Activated CD8-positive, alpha-beta T cell treated with anti-CD3 and anti-CD28 coated beads, Interleukin-2, amount 10 ng/mL, durations not matched to agents 7 days and 5 days (primary cell): ENCODE measurements at places on chromosomes 3 and 15.

DNA sequence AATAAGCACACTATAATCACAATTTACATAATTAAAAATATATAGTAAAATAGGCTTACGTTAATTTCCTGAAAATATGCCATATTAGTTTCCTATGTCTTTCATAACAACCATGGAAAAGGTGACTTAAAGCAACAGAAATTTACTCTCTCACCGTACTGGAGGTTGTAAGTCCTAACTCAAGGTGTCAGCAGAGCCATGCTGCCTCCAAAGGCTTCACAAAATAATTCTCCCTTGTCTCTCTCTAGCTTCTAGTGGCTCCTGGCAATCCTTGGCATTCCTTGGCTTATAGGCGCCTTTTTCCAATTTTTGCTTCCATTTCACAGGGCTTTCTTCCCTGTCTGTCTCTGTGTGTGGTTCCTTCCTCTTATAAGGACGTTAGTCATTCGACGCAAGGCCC lies 7.6 kb downstream of the SI start:
- DNase-seq = no peak
- no peak overlapping the region for H3K27ac ChIP-seq
- no peaks in the 10 kb centered on the region for H3K27me3 ChIP-seq
- no peaks in the 10 kb centered on the region for H3K4me1 ChIP-seq
- no peak overlapping the region for H3K4me3 ChIP-seq

- peaks cover 44% of the 10 kb centered on the region for H3K36me3 ChIP-seq
- no peaks in the 10 kb centered on the region for H3K27me3 ChIP-seq
- H3K4me1 ChIP-seq = peaks cover 32% of the 10 kb centered on the region
These were observed 34.4 kb downstream of the POC1A start for GRCh38 chr3:52119826-52120225.

DNA sequence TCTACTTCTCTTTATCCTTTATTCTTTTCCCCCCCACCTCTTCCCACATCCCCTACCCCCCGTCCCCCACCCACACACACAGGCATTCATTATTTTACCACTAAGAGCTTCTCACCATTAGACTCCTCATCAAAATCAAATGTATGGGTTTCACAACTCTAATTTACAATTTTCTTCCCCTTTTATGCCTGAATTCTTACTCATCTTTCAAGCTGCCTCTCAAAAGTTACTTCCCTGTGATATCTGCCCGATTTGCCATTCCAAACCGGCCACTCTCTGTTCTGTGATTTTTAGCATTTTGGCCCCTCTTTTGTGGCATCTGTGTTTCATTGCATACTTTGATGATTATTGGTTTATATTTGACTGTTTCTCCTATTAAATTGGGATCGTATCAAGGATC lies 42.2 kb downstream of the SLC9A9 start:
- no peaks in the 10 kb centered on the region for H3K36me3 ChIP-seq
- no peak overlapping the region for H3K4me3 ChIP-seq
- no peaks in the 10 kb centered on the region for H3K4me1 ChIP-seq
- DNase-seq = no peak
- H3K27me3 ChIP-seq = no peaks in the 10 kb centered on the region

GRCh38 chr15:69736161-69736560 lies 283.5 kb downstream of the RPLP1 start:
- no peak overlapping the region for H3K4me3 ChIP-seq
- peaks cover 17% of the 10 kb centered on the region for H3K36me3 ChIP-seq
- no peak overlapping the region for H3K27ac ChIP-seq
- H3K27me3 ChIP-seq = peaks cover 25% of the 10 kb centered on the region
- DNase-seq = no peak

DNA sequence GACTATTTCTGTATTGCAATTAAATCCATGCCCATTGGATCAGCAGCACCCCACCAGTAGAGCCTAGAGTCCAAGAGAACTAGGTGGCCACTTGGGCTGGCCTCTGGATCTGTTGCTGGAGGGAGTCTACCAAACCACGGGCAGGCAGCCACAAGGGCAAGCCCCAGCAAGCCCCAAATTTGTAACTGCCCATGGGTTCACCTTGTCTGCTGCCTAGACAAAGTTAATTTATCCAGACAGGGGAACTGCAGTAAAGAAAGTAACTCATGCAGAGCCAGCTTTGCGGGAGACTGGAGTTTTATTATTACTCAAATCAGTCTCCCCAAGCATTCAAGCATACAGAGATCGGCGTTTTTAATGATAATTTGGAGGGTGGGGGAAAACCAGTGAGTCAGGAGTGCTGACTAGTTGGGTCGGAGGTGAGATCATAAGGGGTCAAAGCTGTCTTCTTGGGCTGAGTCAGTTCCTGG lies 74.0 kb upstream of the TERB2 start:
- H3K27me3 ChIP-seq = no peaks in the 10 kb centered on the region
- DNase-seq = no peak
- H3K4me1 ChIP-seq = peaks cover 11% of the 10 kb centered on the region
- H3K4me3 ChIP-seq = no peak overlapping the region
- peaks cover 7% of the 10 kb centered on the region for H3K36me3 ChIP-seq
- peak overlapping the region; percentile 36 for H3K27ac ChIP-seq

DNA sequence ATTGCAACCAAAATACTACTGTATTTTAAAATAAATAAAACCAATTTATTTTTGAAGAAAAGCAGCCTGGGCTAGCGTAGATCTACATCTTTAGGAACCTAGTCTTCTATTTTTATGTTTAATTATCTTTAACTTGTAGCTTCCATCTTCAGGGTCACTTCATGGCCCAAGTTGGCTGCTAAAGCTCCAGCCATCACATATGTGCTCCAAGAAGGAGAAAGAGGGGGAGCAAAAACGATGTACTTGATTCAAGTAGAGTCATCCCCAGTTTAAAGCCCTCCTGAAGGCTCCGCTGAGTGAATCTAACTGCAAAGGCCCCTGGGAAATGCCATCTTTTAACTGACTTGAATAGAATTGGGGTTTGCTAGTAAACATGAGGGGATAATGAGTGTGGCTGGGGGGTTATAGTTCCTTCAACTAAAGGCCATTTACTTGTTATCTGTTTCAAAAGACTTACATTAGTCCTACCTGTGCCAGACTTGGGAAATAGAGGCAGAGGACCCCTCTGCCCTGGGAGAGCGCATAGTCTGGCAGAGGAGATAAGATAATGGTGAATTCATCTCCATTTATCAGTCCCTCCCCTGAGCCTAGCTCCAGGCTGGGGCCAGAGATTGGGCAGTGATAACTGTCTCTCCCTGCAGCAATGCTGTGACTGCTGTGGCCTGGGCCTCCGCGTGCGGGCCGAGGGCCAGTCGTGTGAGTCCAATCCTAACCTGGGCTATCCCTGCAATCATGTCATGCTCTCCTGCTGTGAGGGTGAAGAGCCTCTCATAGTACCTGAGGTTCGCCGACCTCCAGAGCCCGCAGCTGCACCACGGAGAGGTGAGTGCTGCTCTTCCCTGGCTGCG lies 64.6 kb downstream of the FBLN2 start:
- H3K27ac ChIP-seq = no peak overlapping the region
- no peak for DNase-seq
- H3K27me3 ChIP-seq = peaks cover 3% of the 10 kb centered on the region
- no peak overlapping the region for H3K4me3 ChIP-seq
